OCI-LY7 (cell line): ENCODE measurements at places on chromosomes 13 and 19. TPM values are rescaled to one million over a fixed set of nuclear protein-coding genes. Genes with fewer than 3 reads are reported as not detected.

The ZNF816 gene
- 8.6 and 10.5 TPM in 2 replicates for total RNA-seq

The MEDAG gene
- not detected in 2 replicates for total RNA-seq

The HCST gene
- 25.2 and 36.0 TPM in 2 replicates for total RNA-seq

The FFAR3 gene
- total RNA-seq, result 0.19 and 0.31 TPM in 2 replicates

DNA sequence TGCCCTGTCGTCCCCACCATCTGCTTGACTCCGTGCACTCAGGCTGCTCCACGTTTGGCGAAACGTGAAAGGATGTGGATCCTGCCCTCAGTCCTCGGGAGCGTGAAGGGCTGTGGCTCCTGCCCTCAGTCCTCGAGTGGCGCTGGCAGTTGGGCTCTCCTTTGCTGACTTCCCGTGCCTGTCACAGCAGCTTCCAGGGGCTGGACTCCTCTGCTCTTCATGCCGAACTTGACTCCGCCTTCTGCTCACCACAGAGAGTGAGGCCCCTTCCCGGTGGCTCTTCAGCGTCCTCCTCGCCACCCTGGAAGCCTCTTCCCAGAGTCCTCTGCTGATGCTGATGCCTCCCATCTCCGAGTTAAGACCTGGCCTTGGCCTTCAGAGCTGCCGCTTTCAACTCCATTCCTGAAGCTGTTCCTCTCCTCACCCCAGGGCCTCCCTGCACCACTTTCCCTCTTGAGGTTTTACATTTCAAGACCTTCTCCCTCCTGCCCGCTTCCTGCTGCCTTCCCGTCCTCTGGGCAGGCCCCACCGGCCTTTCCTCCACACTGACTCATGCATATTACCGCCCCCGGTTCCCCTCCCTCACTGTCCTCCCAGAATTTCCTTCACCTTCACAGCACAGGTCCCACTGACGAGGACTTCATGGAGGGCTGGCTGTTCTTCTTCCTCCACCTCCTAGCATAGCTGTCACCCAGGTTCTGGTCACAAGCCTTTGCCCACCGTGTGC lies 111.7 kb downstream of the SHISA2 start:
- no peak for DNase-seq

DNA sequence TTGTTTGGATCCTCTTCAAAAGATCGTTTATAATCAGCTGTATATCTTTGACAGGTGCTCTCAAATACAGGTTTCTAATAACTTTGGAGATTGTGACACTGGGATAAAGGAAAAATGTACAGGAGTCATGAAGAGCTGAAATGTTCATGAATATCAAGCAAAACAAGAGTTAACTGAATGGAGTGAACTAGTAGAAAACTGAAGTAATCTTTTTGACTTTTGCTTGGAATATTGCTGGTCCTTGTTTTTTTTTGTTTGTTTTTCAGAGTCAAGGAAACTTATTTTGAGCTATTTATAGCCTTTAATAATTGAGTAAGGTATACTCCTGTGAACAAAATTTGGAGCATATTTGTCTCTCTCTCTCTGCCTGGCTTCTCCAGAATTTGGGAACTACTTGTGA lies 25.3 kb downstream of the MED4 start:
- DNase-seq, result no peak
